ENCODE measurements at places on chromosomes 2 and 18. TPM values are rescaled to one million over a fixed set of nuclear protein-coding genes. Genes with fewer than 3 reads are reported as not detected.

GRCh38 chr2:141848191-141848590 lies 282.6 kb downstream of the LRP1B start:
- no peak for DNase-seq

GRCh38 chr2:217282531-217282930 lies 422.7 kb upstream of the TNP1 start:
- no peak for DNase-seq

DNA sequence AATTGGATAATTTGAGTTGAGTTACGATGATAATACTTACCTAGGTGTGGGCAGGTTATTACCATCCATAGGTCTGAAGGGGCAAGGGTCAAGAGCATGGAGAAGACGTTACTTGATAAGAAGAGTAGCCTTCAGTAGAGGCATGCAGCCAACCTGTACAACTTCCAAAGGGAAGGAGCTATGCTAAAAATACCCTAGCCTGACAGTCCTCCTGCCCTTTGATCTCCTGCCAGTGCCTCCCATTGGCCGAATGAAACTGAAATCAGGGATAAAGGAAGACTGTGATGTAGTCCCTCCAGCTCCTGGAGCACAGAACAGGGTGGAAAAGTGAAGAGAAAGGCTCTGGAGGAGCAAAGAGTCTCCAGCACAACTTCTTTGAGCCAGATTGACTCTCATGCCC lies 487.4 kb downstream of the ADCYAP1 start:
- DNase-seq = no peak

GRCh38 chr2:68829749-68830148 lies 41.4 kb downstream of the BMP10 start:
- no peak for DNase-seq

DNA sequence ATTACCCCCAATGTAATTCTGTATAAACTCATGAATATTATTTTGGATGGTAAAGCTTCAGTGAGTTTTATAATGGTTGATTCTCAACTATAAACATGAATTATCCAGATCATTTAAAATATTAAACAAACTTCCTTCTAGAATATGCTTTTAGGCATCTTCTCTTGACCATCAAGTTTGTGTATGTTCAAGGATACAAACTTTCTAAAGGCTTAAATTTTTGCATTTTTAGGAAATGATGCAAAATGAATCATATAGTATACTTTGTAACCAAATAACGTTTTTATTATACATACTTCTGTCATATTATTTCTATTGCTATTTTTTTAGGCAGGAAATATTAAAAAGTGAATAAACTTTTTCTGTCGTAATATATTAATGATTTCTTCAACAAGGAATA lies 62.8 kb downstream of the OSBPL6 start:
- no peak for DNase-seq

Gene LINC00305
- 2.6 TPM for total RNA-seq

Gene EFR3B
- 1.5 TPM for total RNA-seq
